RPMI7951 (cell line): ENCODE measurements at places on chromosomes 12 and 14. TPM values are rescaled to one million over a fixed set of nuclear protein-coding genes. Genes with fewer than 3 reads are reported as not detected.
A peak's percentile ranks its signal among the peaks of the same experiment; 100 is the strongest.

GRCh38 chr12:69947897-69948296, 122.9 kb downstream of the MYRFL start:
- DNase-seq, result no peak

IL23A gene
- 0.36 and 1.3 TPM in 2 replicates for total RNA-seq

DNA sequence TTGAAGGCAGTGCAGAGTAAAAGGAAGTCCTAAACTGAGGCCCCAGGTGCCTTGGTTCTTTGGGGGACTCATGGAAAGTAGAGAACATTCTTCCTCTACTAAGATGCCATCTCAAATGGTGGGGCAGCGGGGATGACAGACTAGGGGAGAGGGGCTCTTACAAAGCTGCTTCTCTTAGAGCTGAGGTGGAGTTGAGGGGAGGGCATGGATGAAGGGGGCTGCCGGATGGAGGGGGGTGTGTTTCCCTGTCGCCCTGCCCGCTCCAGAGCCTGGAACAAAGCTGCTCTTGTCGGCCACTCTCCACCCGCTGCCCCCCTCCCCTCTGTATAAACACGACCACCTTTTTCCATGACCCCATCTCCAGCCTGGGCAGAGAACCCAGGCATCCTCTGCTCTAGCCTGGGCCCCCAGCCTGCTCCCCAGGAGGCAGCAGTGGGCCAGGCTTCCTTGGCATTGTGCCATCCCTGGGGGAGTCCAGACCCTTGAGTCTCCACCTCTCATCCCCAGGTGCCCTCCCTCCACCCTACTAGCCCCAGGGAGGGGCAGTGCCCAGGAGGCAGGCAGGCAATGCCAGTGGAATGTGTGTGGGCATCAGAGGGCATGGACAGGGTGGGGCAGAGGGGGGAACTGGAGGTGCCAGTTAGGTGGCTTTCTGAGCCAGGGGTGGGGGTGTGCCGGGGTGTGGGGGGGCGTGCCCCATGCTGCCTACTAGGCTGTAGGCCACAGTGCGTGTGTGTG, 1.7 kb downstream of the RARG start:
- DNase-seq, result no peak

CLEC1A gene
- total RNA-seq, result 0.12 TPM in 1 of 2 replicates, not detected in the other

GRCh38 chr12:66279123-66279712, 23.1 kb upstream of the HELB start:
- DNase-seq, result peak; percentile 17
